Stimulated activated CD8-positive, alpha-beta memory T cell treated with anti-CD3 and anti-CD28 coated beads, Interleukin-7, amount 100 ng/mL, for 24 hours (primary cell): ENCODE measurements at places on chromosomes 2 and 18.
A peak's percentile ranks its signal among the peaks of the same experiment; 100 is the strongest.

DNA sequence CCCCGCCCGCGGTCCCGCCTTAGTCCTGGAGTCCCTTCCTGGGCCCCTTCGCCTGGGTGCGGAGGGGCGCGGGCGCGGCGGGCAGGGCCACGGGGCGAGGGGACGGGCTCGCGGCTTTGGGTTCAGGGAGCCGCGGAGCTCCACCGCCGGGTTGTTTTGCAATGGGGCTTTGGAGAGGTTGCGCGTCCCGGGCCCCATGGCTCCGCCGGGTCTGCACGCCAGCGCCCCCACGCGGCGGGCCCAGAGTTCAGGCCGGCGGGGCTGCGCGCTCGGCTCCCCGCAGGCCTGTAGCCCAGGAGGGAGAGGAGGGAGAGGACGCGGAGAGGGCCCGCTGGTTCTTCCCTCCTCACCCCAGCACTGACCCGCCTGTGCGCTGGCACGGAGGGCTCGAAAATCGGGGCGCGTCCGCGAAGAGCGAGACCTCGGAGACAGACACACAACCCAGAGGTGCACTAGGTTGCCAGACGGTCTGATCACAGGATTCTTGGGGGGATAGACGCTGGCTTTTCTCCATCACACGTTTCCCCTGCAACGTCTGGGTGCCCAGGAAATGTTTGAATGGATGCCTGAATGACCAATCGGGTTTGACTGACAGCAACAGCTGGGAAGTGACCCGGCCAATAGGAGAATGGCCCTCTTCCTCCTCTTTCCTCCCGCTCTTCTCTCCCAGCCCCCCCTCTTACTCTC, 4.9 kb upstream of the SIX2 start:
- no peak for DNase-seq

DNA sequence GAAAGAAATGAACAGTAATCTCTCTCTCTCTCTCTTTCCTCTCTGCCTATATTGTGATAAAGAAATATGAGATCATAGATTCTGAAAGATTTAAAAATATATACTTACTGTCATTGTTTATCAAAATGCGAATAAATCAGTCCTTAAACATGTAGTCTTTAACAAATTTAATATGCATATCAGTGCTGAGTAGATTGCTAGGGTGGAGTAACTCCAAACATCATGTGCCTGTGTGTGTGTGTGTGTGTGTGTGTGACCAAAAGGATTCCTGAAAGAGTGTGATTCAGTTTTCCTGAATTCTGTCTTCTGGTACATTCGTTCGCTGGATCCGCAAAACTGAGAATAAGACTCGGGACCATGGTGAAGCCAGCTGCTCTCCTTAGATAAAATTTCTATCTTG, 24.0 kb upstream of the DSEL start:
- no peak for DNase-seq

DNA sequence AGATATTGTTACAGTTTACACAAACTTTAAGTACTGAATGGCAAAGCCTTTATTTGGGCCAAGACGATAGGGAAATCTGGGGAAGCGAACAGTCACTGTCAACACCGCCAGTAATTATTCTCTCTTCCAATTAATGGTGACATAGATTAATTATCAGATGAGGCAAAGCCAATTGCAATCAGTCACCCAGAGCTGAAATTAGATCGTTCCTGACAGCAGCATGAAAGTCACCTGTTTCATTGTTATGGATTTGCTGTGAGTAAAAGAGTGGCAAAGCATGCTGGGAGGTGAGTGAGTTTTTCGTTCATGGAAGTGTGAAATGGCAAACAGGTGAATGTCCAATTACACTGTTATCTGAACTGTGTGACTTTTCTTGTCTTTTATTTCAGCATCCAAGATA, 164.8 kb upstream of the KLHL14 start:
- DNase-seq: no peak

- DNase-seq: no peak
These were observed 893.2 kb downstream of the BCL11A start for GRCh38 chr2:59660262-59660661.

DNA sequence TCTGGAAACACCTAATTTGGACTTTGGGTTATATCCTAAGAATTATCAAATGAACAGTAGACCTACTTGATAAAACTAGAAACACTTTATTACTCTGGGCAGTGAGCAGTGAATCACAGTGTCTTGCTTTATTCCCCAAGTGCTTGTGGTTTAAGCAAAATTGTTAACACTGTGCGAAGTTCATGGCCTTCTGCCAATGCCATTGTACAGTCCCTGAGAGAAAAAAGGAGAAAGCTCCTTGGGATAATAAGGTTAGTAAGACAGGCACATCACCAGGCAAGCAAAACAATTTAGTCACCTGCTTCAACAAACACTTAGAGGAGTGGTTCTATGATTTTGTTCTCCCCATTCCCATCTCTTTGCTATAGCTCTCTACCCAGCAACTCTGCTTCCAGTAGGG, 39.8 kb downstream of the ADCYAP1 start:
- DNase-seq: no peak

DNA sequence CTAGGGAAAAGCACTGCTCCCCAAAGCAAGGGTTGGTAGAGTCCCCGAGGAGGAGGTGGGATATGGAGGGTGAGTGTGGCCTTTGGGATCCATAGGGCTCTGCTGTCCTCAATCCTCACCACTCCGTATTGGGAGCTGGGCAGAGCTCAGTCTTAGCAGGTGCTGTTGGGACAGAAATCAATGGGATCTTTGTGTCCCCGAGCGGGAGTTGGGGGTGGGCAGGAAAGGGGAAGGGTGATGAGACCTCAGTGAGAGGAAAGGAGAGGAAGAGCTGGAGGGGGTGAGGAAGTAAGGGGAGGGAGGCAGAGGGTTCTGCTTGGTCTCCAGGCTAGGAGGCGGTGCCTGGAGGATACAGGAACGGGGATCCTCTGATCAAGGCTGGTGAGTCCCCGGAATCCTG, 2.6 kb downstream of the ASIC4 start:
- DNase-seq: no peak

DNA sequence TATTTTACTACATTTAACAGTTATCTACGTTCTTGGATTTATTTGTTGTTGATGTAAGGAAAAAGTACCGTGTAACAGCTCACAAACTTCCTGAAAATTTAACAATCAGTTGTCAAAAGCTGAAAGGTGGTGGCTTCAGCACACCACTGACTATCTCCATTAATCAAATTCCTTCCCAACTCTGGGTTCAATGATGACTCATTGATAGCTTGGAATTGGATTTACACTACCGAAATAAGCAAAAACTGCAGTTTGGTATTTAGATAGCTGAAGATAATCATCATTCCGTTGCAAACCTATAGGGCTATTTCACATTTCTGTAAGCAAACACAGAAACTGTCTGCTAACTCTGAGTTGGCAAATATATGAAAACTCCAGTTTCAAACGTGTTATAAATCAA, 322.3 kb upstream of the TFPI start:
- DNase-seq: no peak

GRCh38 chr2:240759459-240759858, 60.6 kb downstream of the KIF1A start:
- no peak for DNase-seq

DNA sequence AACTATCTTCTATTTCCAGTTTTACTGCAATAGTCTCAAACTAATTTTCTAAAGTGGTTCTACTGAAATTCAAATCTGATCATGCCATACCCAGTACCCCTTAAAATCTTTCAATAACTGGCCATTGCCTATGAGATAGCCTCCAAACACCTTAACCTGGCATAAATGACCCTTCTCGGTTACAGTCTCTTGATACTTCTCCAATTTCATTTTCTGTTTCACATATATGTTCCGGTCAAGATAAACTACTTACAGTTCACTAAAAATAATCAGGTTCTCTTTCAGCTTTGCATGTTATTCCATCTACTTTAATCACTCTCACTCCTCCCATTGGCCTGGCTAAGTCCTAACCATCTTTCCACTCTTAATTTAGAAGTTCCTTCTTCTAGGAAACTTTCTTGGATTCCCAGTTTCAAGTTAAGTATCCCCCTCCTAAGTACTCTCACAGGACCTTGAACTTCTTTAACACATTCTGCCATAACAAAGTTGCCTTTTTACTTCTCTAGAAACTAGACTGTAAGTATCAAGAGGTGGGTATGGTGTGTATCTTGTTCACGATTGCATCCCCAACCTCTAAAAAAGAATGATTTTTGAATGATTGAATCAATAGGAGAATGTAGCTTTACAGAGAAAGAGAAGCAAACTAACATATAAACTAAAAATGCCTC, 110.2 kb upstream of the RBBP8 start:
- DNase-seq: no peak

- peak; percentile 26 for DNase-seq
These were observed 45.1 kb upstream of the ACAA2 start for GRCh38 chr18:49858309-49859020.

DNA sequence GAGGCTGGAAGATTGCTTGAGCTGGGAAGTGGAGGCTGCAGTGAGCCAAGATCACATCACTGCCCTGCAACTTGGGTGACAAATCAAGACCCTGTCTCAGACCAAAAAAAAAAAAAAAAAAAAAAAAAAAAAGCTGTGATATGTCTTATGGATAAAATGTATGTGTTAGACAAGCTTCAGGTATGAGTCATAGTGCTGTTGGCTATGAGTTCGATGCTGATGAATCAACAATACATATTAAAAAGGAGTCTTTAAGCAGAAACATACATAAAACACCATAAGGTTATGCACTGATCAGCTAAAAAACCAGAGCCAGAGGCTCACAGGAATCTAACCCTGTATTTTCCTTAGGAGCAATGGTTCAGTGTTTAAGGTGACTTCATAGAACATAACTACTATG, 332.3 kb downstream of the NCKAP5 start:
- DNase-seq: no peak

DNA sequence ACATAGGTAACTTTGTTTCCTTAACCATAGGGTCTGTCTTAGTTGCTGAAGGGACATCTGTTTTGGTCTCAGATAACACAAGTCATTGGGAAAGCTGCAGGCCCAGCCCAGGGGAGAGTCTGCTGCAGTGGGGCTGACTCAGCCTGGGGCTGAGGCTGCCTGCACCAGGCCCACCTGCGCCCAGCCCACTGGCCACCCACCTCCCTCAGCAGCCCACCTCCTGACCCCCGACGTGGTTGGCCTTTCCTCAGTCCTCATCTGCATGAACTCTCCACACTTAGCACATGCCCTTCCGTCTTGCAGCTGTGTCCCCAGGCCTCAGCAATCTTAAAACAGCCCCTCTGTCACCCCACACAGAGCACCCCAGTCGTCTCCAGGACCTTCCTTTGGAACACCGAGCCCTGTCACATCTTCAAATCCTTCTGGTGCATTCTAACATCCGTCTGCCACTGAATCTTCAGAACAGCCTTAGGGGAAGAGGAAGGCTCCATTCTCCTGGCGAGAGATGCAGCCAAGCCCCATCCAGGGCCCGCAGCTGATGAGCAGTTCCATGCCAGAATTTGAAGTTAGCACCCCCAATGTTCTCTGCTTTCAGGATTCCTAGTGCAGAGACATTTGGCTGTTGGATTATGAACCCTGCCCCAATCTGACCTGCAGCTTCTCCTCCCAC, 231.4 kb downstream of the SEPTIN10 start:
- DNase-seq: no peak

DNA sequence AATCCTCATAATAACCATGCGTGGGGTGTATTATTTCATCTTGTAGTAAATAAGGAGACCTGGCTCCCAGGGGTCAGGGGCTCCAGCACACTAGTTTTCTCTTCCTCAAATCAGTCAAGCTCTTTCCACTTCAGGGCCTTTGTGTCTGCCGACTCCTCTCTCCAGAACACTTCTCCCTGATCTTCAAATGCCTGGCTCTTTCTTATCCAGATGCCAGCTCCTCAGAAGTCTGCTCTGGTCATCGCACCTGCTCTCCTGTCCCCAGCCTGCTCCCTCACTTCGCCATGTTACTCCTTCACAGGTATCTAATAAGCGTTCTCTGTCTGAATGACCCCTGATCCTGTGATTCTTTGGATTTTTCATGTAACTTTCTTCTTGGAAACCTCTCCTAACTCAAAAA, 62.0 kb downstream of the GYPC start:
- no peak for DNase-seq
